RCC 7860 (cell line): ENCODE measurements at places on chromosomes 12 and 14.

GRCh38 chr14:96629082-96629481 lies 126.9 kb downstream of the PAPOLA start:
- DNase-seq: no peak

- no peak for DNase-seq
Measured at GRCh38 chr12:15194456-15195368, 26.5 kb downstream of the RERG start.

DNA sequence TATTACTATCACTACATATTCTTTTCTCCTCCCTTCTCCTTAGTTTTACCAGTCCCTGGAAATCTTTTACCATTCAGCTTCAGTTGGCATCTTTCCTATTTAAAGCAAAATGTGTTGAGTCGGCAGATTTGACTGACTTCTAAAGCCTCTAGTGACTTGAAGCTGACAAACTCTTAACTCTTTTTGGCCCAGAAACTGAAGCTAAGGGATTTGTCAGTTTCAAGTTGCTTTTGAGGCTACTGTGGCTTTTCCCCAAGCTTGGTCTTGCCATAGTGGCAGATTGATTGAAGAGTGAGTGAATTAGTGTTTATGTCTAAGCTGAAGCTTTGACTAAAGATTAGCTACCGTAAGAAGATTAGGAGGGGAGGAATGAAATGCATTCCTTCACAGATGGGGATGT lies 104.0 kb downstream of the ETNK1 start:
- DNase-seq: peak; percentile 15

DNA sequence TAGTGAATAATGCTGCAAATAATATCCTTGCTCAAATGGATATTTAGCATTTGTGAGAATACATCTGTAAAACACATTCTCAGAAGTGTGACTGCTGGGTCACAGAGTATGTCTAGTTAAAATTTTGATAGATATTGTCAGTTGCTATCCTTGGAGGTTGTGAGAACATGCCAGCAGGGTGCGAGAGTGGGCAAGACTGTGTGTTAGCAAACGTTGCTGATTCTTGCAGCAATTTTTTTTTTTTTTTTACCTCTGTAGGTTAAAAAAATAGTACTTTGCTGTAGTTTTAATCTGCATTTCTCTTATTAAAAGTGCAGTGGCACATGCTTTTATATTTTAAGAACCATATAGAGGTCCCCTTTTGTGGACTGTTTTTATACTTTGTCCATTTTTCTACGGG lies 4.5 kb upstream of the NYNRIN start:
- no peak for DNase-seq

- no peak for DNase-seq
Measured at GRCh38 chr12:56216461-56216860, 5.3 kb downstream of the RNF41 start.

GRCh38 chr14:81342850-81343580 lies 57.1 kb downstream of the STON2 start:
- no peak for DNase-seq

DNA sequence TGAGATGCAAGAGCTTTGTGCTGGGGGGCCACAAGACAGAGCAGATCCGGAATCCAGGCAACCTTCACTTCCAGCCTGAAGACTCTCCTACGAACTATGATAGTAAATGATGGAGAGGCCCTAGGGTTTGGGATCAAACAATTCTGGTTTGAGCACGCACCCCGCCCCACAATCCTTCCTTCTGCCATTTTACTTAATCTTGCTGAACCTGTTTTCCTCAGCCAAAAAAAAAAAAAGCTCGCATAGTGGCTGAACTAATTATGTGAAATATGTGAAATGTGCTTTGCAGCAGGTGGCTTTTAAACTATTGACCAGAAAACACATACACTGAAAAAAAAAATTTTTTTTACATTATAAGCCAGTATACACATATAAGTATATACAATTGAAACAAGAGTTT lies 667 bp upstream of the ITFG2 start:
- DNase-seq: no peak

- no peak for DNase-seq
Measured at GRCh38 chr14:49014476-49014875, 571.7 kb downstream of the RPS29 start.

DNA sequence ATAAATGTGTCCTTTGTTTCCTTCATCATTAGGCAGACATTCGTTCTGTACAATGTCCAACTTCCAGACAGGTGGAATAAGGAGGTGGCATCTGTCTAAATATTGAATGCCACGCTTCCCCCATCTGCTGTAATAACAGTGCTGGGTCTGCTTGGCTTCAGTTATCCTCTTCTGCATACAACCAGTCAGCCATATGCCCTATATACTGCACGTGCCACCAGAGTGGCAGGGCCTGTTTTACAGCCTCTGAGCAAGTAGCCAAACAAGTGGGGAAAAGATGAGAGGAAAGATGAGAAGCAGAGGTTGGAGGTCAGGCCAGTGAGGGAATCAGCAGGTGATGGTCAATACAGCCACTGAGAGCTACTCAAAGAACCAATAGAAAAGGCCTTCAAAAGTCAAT lies 55.4 kb downstream of the OTX2 start:
- no peak for DNase-seq

DNA sequence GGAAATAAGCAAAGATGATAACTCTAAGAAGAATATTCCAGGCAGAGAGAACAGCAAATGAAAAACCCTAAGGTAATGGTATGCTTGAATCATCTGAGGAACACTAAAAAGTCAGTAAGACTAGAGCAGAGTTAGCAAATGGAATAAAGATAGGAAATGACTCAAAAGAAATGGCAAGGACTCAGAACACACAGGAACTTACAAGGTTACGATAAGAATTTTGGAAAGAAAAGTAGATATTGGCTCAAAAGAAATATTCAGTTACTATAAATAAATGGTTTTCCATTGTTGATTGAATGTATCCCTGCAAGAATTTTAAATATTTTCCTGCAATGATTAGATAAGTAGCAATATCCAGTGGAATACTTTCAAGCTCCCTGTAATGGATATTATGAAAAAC lies 705.8 kb downstream of the C12orf50 start:
- no peak for DNase-seq

DNA sequence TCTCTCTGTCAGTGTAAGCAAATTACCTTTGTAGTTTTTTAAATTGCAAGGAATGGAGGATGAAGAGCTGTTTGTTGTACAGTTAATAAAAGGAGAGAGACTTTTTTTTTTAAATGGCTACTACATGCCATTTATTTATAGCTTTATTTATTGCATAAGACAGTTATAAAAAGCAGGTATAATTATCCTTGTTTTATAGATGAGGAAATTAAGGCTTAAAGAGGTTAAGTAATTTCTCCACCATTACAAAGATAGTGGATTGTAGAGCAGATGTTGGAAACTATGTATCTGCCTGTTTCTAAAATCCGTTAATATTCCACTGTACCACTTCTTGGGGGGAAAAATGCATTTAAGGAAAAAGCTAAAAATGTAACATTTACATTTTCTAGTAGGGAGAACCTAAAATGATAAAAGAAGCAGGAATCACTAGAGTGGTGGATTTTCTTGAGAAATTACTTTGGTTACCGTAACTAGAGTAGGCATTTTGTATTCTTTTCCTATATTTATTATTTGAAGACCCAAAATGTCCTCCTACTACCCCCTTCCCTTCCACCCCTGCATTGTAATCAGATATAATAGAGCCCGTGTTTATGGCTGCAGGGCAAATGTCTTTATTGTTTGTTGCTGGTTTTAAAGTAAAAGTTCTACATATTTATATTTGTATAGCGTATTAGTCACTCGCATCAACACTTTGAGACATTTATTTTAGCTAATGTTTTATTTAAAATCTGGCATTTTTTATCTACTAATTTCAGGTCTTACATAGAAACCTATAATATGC lies 2.3 kb downstream of the SNAPC1 start:
- no peak for DNase-seq

- DNase-seq: no peak
Measured at GRCh38 chr14:64541261-64541971, 875 bp downstream of the HSPA2 start.

DNA sequence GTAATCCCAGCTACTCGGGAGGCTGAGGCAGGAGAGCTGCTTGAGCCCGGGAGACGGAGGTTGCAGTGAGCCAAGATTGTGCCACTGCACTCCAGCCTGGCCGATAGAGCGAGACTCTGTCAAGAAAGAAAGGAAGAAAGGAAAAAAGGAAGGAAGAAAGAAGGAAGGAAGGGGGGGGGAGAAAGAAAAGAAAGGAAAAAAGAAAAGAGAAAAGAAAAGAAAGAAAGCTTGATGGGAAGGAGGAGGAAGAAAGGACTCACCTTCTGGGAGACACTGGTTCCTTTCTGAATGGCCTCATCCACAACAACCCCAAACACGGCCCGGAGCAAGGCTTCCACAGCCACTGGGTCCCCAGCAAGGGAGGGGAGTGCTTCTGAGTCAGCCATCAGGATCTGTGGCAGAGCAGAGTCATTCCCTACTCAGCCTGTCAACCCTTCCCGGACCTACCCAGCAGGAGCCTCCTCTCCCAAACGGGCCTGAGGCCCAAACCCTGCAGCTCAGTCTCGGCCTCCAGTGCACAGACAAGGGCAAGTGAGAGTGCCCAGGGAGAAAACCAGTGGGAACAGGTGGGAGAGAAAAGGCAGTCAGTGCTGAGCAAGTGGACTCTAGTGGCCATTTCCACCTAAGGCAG lies 7.3 kb upstream of the ZNF740 start:
- DNase-seq: no peak
